ENCODE measurements at places on chromosomes 3 and 15.

GRCh38 chr3:69433969-69434325 is 48.1 kb upstream of the FRMD4B start:
- DNase-seq, result no peak

GRCh38 chr3:151085227-151085888 is at the start of gene MED12L:
TSS of gene MED12L (plus strand) at chr3:151085664. CDS start at chr3:151086927, 1,263 bp downstream.
- DNase-seq, result peak; percentile 17

DNA sequence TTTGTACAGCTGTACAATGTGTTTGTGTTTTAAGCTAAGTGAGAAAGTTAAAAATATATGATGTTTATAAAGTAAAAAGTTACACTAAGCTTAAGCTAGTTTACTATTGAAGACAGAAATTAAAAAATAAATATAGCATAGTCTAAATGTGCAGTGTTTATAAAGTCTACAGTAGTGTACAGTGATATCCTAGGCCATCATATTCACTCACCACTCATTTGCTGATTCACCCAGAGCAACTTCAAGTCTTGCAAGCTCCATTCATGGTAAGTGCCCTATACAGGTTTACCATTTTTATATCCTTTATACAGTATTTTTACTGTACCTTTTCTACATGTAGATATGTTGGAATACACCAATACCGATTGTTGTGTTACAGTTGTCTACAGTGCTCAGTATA is 553.2 kb upstream of the TBL1XR1 start:
- DNase-seq, result no peak

DNA sequence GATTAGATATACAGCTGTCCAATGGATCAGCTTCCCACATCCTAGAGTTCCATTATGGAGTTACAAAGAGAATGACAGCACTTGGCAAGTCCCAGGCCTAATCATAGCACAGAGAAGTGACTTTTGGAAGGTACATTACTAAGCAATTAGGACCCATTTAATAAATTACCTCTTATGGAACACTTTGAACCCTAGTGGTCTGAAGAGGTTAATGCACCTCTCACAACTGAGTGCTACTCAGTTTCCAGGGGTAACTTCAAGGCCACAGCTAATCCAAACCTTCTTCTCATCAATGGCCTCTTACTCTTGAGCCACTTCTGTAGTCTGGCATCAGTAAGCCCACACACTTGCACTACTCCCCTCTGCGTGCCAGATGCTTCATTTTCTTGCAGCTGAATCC is 34.9 kb upstream of the MEIS2 start:
- DNase-seq, result no peak

DNA sequence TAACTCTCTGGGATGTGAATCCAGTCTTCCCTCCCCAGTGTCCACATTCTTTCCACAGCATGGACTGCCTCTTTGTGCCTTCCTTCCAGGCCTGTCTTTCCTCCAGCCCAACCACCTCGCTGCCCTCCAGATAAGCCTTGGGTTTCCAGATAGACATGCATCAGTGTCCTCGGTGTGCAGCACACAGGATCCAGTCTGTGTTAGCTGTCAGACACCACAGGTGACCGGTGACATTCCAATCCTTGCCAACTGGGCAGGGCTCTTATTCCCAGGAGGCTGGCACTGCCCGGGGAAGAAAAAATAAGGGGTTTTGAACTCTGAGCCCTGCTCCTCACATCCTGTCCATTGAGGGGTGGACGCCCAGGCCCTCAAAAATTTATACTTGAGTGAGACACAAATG is 6.0 kb upstream of the SLC6A1 start:
- no peak for DNase-seq

DNA sequence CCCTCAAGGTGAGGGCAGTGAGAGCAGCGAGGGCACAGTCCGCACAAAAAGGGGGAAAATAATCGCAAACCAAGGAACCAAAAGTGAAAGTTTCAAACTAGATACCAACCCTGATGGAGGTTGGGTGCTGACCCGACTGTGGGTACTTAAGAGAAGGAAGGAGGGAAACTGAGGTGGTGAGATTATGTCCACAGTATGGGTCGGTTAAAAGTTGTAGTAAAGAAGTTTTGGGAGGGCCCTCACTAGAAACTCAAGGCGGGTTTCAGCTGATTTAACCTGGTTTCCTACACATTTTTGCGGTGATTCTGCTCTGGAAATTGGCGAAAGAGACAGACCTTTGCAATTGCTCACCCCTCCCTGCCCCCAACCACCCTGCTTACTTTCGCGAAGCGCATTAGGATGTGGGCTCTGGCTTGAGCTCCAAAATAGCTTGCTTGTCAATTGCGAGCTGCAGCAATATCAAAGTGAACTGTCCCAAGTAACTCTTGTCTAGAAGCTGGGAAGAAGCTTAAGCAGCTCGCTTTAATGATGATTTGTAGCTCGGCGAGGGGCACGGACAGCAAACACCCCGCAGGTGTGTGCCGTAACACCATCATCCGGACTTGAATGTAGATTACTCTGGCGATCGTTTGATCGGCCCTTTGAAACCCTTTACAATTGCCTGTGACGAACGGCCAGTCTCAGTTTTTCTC is 15.8 kb downstream of the SOX2 start:
- no peak for DNase-seq

DNA sequence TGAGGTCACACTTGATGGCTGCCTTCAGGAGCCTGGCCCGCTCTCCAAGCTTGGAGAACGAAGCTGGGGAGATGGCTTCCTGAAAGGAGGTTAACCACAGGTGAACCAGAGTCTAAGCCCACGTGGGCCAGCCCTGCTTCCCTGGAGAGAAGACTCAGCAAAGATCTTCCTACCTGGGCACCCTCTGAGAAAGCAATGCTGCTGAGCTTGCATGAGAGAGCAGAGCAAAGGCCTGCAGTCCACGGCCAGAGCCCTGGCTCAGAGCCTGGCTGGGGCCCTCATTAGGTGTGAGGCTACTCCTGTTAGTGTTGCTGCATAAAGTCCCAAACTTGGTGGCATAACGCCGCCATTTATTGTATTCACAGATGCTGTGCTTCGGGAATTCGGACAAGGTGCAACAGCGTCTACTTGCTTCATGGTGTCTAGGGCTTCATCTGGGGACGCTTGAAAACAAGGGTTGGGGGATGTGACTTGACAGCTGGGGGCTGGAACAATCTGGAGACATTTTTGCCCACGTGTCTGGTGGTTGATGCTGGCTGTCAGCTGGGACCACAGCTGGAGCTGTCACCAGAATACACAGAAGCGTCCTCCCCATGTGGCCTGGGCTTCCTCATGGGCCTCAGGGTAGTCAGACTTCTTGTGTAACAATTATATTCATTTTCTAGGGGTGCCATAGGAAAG is 87.9 kb upstream of the MEF2A start:
- no peak for DNase-seq

DNA sequence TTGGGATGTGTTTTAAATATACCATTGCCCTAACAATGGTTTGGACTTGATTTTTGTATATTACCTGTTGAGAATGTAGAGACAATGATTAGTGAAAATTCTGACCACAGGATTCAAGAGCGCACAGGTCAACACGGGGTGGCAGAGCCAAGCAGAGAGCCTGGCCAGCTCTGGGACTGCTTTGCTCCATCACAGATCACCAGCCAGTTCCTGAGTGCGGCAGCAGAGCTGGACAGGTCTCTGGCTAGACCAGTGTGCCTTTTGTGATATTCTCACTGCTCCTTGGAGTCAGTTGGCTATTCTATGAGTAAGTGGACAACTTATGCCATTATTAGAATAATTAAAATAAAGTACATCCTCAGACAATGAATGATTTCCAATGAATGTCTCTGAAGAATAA is 351.2 kb upstream of the ATP10A start:
- DNase-seq, result no peak

DNA sequence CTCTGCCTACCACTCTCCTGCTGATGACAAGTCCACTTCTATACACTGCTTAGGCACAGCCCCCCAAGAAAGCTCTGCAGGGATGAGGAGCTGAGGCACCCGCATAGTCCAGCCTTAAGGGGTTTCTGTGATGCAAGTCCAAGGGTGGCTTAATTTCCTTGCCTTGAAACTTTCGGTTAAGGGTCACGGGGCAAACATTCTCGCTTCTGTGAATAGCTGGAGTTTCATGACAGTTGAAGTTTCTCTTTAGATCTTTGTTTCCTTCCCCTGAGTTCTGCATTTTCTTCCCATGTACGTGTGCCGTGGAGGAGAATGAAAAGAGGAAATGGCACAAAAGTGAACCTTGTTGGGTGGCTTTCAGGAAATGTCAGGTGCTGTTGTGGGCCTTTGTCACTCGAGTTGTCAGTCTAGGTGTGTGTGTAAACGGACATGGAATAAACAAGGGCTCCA is 7.0 kb downstream of the GPR160 start:
- no peak for DNase-seq

- no peak for DNase-seq
These were observed 146.0 kb downstream of the NUP210 start for GRCh38 chr3:13274125-13274524.

- no peak for DNase-seq
These were observed 76.4 kb upstream of the SCN5A start for GRCh38 chr3:38725726-38726419.

GRCh38 chr3:152287898-152288576 is 19.3 kb downstream of the MBNL1 start:
- no peak for DNase-seq

DNA sequence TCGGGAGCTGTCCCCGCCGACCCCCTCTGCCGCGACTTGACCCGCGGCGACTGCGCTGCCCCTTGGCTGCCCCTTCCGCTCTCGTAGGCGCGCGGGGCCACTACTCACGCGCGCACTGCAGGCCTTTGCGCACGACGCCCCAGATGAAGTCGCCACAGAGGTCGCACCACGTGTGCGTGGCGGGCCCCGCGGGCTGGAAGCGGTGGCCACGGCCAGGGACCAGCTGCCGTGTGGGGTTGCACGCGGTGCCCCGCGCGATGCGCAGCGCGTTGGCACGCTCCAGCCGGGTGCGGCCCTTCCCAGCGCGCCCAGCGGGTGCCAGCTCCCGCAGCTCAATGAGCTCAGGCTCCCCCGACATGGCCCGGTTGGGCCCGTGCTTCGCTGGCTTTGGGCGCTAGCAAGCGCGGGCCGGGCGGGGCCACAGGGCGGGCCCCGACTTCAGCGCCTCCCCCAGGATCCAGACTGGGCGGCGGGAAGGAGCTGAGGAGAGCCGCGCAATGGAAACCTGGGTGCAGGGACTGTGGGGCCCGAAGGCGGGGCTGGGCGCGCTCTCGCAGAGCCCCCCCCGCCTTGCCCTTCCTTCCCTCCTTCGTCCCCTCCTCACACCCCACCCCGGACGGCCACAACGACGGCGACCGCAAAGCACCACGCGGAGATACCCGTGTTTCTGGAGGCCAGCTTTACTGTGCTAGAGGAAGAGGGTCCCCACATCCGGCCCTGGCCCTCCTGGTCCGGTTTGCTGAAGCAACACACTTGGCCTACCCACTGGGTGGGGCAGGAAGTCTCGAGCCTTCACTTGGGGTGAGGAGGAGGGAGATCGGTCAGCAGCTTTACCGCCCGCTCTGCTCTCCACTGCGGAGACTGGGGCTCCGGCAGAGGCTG is at the start of gene RASSF1:
Gene RASSF1, minus strand, starts transcription at position 389 of the 882 bp plus-strand sequence. Its CDS starts 31 bp downstream, at position 358.
- peak; percentile 32 for DNase-seq

DNA sequence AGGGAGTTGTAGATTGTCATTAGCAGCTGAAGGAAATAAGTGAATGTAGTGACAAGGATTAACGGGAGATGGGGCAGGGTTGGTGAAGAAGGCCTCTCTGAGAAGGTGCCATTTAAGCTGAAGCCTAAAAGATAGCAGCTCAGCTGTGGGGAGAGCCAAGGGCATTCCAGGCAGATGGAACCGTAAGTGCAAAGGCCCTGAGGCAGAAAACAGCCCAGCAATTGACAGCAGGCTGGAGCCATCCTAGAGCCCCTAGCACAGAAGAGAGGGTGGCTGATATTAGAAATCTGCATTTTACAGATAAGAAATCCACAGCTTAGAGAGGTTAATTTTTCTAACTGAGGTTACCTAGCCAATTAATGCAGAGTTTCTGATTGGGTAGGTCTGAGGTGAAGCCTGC is 374.5 kb upstream of the PROK2 start:
- DNase-seq, result no peak

GRCh38 chr3:71389911-71390573 is 193.5 kb downstream of the FOXP1 start:
- DNase-seq, result no peak

DNA sequence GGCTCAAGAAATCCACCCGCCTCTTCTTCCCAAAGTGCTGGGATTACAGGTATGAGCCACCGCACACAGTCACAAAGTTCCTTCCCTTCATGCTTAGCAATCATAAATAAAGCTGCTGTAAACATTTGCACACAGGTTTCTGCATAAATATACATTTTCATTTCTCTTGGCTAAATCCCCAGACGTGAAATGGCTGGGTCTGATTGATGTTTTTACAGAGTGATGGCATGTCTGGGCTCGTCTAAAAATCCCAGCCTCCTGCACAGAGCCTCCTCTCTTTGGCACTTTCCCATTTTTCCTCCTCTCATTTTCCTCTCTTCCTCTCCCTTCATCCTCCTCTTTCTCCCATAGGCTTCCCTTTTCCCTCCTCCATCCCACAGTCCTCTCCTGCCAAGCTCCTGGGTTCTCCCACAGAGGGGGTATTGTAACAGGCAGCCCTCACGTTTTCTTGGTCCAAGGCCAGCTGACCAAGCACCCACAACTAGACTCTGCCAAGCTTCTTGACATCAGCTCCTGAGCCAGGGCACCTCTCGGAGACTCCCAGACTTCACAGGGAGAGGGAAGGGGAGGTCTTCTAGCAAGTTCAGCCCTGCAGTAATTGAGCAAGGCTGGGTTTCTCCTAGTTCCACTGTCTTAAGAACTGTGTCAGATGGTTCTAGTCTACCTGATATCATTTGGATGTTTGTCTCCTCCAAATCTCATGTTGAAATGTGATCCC is 10.5 kb upstream of the PLA2G4E start:
- no peak for DNase-seq

- DNase-seq, result no peak
These were observed 26.3 kb upstream of the GMPPB start for GRCh38 chr3:49750056-49750455.

DNA sequence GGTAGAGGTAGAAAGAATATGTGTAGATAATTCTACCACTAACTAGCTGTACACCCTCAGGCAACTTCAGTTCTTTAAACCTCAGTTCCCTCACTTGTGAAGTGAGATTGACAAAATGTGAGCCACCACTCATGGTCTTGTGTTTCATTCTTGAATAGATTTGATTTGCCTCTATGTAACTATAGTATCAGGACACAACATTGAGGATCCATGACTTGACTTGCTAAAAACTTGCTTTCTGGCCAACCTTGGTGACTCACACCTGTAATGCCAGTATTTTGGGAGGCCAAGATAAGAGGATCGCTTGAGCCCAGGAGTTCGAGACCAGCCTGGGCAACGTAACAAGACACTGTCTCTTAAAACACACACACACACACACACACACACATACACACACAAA is 115.8 kb upstream of the FLNB start:
- DNase-seq, result no peak

- no peak for DNase-seq
These were observed 23.8 kb upstream of the TM2D3 start for GRCh38 chr15:101675796-101676582.

All from stimulated activated CD4-positive, alpha-beta T cell treated with anti-CD3 and anti-CD28 coated beads, TNF-alpha, amount 100 ng/mL, for 4 hours (primary cell).